ENCODE measurements at places on chromosomes 16 and 17.
A peak's percentile ranks its signal among the peaks of the same experiment; 100 is the strongest.

GRCh38 chr17:51056813-51057510, 63.7 kb downstream of the SPAG9 start:
- DNase-seq: peak; percentile 53

DNA sequence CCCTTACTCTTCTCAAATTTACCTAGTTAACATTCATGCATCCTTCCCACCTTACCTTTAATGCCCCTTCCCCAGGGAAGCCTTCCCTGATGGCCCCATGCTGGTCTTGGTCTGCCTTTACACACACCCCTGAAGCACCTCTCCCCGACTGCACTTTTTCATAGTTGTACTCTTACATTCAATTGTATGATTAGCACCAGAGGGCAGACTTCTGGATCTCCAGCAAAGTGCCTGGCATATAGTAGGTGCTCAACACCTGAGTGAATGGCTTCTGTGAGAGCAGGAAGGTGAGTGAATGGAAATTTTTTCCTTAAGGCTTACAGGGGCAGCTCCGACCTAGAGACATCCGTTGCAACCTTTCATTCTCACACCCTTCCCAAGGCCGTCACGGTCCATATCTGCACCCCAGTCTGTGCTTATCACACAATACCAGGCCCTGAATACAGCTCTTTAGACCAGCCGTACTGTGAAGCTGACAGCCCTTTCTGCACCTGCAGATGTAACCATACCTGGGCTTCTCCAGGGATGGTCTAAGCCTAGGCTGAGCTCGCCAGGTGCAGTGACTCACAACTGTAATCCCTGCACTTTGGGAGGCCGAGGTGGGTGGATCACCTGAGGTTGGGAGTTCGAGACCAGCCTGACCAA, 4.4 kb downstream of the PGAP3 start:
- DNase-seq: no peak

DNA sequence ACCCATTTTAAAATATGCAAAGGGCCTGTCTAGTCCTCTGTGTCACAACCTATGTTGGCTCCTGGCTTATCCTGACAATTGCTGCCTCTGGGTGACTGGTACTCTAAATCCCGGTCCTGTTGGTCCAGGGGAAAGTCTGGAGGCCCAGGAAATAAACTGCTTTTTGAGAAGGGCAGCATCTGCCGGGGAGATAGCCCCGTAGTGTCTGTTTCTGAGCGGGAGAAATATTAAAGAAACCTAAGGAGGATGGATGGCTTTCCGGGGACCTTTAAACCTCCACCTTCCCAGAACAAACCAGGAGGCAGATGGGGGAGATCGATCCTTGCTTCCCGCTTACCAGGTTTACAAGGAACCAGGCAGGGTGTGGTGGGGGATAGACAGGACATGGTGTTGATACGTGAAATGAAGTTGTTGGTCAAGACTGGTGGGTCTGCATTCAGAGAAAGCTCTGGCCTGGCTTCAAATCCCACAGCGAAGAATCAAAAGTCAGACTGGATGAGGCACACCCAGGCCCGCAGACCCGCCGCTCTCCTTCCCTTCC, 3.8 kb downstream of the HOXB2 start:
- no peak for DNase-seq

- no peak for DNase-seq
Observed at GRCh38 chr17:73030995-73031394, 61.5 kb downstream of the SLC39A11 start.

DNA sequence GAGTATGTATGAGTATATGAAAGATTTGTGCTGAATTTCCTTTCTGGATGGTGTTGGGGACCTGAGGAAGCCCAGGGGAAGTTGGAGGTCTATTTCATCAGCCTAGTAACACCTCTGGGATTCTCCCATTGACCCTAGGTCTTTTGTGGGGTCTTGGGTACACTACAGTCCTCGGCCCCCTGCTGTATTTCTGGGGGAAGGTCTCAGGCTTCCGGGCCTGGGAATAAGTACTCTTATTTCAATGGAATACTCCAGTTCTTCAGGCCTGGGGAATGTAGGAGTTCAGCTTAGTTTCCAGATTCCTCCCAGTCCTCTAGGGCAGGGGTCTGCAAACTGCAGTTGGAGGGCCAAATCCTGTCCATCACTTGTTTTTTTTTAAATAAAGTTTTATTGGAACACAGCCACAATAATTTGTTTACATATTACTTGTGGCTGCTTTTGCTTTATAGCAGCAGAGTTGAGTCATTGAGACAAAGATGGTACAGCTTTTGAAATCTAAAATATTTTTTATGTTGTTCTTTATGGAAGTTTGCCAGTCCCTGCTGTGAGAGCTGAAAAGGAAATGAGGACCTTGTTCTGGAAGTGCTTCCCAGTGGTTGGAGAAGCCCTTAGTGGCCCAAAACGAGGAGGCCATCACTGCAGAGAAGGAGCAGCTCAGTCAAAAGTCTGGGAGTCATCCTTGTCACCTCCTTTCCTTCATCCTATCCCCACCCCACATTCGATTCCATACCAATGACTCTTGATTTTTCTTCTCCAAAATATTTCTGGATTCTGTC, 142.5 kb upstream of the HS3ST2 start:
- DNase-seq: no peak

DNA sequence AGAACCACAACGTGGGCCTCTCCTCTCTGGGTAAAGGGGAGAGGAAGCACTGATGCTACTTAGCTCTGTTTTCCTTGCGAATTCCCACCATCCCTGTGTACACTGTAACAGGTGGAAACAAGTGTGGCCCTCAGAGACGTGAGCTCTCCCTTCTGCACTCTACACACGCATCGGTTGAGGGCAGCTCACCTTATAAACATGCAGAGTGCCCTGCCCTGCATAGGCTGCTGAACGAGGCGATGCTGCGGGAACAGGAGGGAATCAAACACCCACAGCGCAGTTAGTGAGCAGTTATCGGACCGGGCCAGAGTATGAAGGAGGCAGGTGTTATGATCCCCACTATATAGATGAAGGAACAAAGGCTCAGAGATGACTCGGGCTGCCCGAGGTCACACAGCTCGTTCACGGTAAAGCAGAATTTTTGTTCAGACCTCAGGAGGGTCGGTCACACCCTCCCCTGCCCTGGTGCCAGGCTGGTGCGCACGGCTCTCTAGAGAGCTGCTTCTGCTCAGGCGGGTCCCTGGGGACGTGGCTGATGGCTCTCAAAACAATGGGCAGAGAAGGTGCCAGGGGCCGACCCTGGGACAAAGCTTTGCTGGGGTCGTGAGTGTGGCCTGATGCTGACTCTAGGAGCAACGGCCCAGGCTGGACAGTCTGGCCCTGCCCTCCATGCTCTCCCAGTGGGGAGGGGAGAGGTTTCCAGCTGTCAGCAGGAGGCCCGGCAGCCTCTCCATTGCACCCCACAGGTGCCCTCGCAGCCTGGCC, 68.5 kb downstream of the RPH3AL start:
- no peak for DNase-seq

DNA sequence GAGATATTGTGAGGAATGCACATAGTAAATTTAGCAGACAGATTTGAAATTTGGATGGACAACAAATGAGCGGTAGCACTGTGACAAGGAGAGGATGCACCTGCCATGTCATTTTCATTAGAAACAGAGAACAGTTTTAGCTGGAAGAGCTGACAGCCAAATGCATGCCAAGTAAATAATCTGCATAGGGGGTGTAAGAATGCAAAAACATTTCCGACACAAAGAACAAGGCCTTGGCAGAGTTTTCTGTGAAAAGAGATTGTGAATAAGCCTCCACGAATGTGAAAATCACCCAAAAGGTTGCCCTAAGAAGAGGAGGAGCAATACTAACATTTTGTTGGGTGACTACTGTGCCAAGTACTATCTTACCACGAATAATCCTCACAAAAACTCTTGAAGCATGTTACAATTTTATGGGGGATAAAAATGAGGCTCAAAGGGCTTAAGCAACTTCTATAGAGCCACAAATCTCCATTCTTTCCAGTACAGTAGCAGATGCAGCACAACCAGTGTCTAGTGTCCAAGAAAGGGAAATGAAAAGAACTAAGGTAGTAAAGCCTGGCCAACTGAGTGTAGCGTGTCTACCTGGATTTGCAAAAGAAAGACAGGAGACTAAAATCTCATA, 28.3 kb downstream of the TMEM100 start:
- DNase-seq: no peak

DNA sequence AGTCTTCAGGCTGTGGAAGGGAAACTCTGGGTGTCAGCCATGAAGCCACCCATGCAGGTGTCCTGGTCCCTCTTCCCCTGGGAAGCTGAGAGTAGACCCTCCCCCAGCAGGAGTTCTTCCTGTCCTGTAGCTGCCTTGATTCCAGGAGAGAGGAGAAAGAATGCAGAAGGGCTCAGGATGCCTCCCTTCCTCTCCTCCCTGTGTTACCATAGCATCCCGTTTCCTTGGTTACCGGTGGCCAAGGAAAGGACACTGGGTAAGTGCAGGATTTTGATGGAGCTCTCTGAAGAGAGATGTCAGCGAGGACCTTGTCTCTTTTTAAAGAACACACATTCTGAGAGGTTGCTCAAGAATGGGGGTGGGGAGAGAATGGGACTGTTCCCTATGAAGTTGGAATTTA, 304.1 kb upstream of the N4BP1 start:
- no peak for DNase-seq

DNA sequence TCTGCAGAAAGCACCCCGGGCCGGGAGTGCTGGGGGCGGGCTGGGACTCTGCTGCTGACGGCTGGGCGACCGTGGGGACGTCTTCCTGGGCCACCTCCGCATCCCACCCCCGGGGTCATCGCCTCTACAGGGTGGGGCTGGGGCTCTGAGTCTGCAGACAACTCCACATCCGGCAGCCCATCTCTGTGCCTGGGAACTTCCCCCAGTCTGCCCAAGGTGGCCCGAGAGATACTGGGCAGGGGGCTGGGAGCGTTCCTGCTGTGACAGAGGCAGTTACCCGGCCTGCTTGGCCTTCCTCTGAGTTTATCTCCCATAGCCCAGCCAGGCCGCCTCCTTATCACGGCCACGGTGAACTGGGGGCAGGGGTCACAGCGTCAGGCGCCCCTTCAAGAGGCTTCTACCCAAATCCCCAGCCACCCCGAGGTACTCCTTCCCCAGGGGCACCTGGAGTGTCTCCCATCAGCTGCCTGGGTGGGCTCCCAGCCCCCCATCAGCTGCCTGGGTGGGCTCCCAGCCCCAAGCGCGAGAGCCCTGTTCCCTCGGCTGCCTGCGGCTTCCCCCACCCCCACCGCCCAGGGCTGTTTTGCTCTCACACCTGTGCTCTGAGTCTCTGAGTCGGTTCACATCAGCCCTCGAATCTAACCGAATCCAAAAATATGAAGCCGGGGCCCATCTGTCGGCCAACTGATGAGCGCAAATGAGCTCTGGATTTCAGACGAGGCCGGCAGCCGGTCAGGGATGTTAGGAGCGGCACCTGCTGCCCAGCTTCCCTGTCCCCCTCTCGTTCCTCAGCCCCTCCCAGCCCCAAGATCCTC, 15.6 kb upstream of the CBFA2T3 start:
- DNase-seq: no peak

- DNase-seq: no peak
Observed at GRCh38 chr17:72604518-72604917, 483.7 kb downstream of the SOX9 start.

GRCh38 chr17:47987240-47987835, 16.4 kb downstream of the CDK5RAP3 start:
- peak; percentile 52 for DNase-seq

- no peak for DNase-seq
Observed at GRCh38 chr16:66746048-66746447, 5.4 kb downstream of the DYNC1LI2 start.

DNA sequence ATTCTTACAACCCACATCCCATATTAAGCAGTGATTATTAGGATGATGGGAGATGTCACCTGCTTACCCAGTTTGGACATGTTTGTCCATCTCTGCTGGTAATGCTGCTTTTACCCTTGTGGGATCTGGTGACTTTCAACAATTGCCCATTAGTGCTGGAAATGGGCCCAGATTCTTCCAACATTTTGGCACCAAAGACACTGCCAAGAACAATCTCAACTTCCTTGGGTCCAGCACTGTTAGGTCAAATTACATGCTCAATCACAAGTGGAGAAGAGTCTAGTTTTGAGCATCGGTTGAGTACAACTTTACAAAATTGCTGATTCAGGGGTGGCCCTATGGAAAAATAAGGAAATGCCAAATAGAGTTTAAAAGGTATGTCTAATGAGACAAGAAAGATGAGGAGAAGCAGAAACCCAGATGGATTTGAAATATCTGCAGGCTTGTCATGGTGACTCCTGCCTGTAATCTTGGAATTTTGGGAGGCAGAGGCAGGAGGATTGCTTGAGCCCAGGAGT, 13.0 kb upstream of the ZFP3 start:
- no peak for DNase-seq

DNA sequence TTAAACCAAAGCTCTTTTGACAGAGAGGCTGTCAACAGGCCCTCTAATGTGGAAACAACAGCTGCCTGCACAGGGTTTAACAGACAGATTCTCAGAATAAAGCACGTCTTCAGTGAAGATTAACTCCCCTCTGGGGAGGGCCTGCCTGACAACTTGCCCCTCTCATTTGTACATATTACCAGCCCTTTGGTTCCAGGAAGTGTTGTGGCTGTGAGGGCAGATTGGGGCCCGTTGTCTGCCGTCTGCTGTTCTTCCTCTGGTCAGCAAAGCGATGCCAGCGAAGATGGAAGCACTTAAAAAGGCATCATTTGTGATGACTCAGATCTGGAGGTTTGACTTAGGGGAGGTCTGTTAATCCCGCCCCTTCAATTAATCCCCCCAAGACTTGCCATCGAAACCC, 177.0 kb upstream of the IRX6 start:
- no peak for DNase-seq

DNA sequence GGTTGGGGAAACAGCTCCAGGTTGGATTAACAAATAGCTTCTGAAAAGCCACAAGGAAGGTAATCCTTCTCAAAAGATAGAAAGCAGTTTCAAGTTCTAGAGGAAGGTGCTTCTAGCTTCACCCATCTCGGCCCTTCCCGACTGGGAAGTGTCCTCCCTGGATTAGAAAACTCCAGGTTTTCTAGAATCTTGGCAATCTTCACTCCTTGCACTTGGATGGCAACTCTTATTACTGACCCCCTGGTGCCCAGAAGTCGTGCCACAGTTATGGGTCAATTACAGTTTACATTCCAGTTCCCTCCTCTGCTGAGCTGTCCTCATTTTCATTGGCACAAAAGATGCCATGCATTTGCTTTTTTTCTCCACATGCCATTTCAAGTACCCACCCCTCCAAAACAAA, 65.6 kb downstream of the SMG6 start:
- no peak for DNase-seq

GRCh38 chr16:47970291-47970931, 185.4 kb downstream of the ABCC12 start:
- no peak for DNase-seq

GRCh38 chr17:81821603-81822311, 11.3 kb downstream of the MCRIP1 start:
- peak; percentile 94 for DNase-seq

GRCh38 chr17:58446086-58446485, 28.8 kb upstream of the RNF43 start:
- DNase-seq: no peak
